Stimulated activated CD4-positive, alpha-beta T cell treated with anti-CD3 and anti-CD28 coated beads, Interleukin-1b, Interleukin-23, amount 100 ng/mL, for 1 hour (primary cell): ENCODE measurements at places on chromosomes 2 and 18.

- no peak for DNase-seq
Observed at GRCh38 chr2:235847576-235847975, 320.6 kb downstream of the GBX2 start.

DNA sequence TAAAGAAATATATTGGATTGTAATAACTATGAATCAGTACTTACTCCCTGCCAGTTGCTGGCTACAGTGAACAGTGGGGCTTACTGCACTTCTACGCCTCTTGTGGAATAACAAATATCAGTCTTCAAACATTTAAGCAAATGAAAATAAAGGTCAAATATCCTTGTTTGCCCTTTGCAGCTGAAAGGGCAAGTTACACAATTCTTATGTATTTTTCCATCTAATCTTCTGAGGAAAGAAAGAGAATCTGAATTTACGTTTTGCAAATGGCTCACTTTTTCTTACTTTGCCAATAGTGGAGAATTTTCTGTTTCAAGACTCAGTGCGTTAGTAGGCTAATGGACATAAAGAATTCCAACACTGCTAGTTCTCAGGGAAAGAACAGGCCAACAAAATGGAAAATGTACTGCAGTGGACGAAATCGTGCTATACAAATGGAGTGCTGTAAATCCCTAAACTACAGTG lies 157.2 kb upstream of the TMEM200C start:
- no peak for DNase-seq

DNA sequence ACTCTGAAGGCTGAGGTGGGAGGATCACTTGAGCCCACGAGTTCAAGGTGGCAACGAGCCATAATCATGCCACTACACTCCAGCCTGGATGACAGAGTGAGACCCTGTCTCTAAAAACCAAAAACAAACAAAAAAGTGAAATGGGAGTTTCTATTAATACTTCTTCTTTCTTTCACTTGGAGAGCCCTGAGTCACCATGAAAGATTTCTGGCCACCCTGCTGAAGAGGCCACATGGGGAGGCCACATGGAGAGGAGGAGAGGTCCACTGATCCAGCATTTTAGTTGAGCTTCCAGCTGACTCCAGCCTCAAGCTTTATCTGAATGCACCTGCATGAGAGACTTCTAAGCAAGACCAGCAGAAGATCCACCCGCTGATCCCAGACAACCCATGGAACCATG lies 74.2 kb upstream of the LAPTM4A start:
- DNase-seq = no peak

GRCh38 chr2:101758001-101758400 lies 60.5 kb downstream of the MAP4K4 start:
- DNase-seq = no peak

- no peak for DNase-seq
Observed at GRCh38 chr2:18247282-18248110, 313.0 kb downstream of the RDH14 start.

DNA sequence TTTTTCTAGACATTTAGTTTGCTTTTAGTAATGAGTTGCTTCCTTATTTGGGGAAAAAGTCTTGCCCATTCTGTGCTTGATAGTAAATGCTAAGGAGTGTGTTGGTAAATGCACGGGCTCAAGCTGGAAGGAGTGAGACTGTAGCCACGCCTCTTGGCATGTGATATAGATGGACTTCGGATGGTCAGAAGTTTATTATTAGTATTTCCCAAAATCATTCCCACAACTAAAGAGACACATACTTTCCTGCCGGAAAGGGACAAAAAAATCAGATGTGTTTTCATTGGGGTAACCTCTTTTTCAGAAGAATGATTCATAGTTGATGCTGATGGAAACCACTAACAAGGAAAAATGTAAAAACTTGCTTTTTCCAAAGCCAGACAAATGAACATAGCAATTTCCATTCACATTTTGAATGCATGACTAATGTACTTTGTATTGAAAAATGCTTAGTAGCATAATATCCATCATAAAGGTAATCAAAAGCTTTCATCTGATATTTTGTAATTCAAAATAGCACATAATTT lies 133.2 kb downstream of the ZNF532 start:
- DNase-seq = no peak

DNA sequence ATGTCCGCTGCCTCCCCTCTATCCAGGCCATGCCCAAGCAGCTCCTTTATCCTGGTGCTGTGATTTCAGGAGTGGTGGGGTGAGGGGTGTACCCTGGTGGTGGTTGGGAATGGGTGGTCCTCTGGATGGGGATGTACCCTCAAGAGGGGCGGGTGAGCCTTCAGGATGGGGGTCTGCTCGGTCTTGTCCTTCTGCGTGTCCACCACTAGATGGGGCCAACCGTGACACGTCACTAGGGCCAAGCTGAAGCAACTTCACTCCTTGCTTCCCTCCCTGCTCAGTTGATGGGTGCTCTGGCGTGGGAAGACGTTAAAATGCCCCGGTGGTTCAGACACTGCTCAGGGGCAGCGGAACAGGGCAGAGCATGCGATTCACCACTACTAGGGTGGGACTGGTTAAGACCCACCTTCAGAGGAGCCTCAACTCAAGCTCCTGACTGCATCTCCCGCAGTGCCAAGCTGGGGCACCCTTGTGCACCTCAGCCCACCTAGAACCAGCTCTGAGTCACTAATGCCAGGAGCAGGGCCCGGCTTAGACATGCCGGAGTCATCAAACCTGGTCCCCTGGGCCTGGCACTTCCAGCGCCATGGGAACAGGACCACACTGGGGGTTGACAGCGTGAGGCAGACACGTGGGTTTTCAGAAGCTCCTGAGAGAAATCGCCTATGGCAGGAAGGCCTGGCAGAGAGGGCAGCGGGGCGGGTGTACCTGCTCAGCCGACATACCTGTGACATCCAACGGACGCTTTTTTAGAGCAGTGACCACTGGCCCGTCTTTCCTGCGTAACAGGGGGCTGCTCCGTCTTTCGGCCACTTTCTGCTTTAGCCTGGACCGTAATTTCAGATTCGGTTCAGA lies 256.7 kb downstream of the HDAC4 start:
- DNase-seq = no peak

DNA sequence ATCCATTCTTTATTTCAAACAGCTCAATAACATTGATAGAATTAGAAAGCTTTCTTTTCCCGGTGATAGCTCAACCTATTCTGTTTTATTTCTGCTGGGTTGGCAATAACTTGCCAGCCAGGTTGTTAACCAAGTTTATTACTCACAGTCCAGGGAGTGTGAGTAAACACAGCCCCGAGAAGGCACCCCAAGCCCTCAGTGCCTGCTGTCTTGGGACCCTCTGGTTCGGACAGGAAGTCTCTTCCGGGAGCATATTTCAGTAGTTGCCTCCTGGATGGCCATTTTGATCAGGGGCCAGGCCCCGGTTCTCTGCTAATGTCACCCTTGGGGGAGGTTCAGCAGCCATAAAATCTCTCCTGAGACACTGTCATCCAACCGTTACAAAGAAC lies 176.8 kb downstream of the INO80D start:
- DNase-seq = no peak

DNA sequence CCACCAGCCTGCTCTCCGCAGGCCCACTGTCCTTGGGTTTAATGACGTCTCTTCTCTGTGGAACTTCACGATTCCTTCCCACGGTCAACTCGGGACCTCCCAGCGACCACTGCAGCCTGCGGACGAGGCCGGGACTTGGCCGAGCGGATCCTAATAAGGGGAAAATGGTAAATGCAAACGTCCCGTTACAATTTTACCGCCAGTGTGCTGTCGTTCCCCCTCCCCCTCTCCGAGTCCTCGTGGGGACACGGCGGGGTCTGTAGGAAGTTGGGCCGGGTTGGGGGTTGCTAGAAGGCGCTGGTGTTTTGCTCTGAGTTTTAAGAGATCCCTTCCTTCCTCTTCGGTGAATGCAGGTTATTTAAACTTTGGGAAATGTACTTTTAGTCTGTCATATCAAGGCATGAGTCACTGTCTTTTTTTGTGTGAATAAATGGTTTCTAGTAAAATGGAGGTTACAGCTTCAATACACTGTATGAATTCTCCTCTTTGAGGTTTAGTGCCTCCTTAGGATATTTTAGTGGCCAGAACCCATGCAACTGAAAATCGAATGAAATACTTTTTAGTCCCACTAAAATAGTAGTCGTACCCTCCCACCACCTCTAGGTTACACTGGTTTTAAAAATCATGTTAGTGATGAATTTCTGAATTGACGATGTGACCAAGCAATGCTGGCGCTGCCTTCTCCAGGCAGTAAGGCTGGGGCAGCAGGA lies 2.3 kb downstream of the HOXD11 start:
- no peak for DNase-seq

GRCh38 chr2:216974321-216975302 lies 114.7 kb upstream of the TNP1 start:
- no peak for DNase-seq

- DNase-seq = no peak
Observed at GRCh38 chr2:105376789-105377240, 22.0 kb downstream of the FHL2 start.

- DNase-seq = no peak
Observed at GRCh38 chr2:159558479-159558878, 57.9 kb downstream of the BAZ2B start.

DNA sequence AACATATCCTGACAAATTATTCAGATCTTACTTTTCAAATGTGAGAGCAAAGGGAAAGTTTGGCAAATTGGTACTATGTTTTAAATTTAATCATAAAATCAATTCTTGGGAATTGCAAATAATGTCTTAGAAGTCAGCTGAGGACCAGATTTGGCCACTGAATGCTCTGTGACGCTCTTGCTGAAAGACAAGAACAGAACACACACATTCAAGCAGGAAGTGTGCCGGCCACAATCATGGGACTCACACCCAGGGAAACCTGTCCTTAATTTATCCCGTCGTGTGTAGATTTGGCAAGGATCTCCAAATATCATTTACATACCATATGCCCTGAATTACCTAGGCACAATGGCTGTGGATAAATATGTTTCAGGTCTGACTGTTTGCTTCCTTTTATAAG lies 253.1 kb downstream of the TCF4 start:
- no peak for DNase-seq

- DNase-seq = no peak
Observed at GRCh38 chr2:188024811-188025210, 266.9 kb upstream of the GULP1 start.

- no peak for DNase-seq
Observed at GRCh38 chr2:181876614-181877063, 14.9 kb upstream of the ITPRID2 start.

DNA sequence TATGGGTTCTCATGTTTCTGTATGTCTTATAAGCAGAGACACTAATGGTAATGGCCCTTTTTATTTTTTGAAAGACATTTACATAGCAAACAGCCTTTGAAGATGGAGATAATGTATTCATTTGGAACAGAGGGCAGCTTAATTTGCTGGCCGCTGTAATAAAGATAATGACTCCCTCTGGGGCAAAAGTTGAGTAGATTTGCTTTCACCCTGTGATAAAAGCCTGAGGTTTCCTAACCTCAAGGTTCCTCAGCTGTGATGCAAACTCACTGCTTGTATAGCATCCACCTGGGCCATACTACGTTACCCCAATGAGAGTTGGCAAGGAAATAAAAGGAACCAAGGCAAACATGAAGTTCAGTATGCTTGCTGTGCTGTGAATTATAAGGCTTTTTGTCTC lies 54.8 kb downstream of the TEX51 start:
- DNase-seq = no peak

- DNase-seq = no peak
Observed at GRCh38 chr2:241890524-241891235, 21.2 kb downstream of the RTP5 start.
